ENCODE measurements at places on chromosomes 3 and 15. TPM values are rescaled to one million over a fixed set of nuclear protein-coding genes. Genes with fewer than 3 reads are reported as not detected.
A peak's percentile ranks its signal among the peaks of the same experiment; 100 is the strongest.

ZIC1 gene
- not detected for total RNA-seq

GHRL gene
- 1.3 TPM for total RNA-seq

IL5RA gene
- 1.5 TPM for total RNA-seq

ARHGEF26 gene
- total RNA-seq, result 0.32 TPM

- H3K27ac ChIP-seq, result no peak overlapping the region
- no peaks in the 10 kb centered on the region for H3K36me3 ChIP-seq
- H3K27me3 ChIP-seq, result peaks cover 16% of the 10 kb centered on the region
- H3K4me1 ChIP-seq, result peaks cover 7% of the 10 kb centered on the region
- no peak for DNase-seq
These were observed 4.4 kb upstream of the PLSCR2 start for GRCh38 chr3:146473726-146474125.

GRCh38 chr15:83582381-83582780 lies 71.5 kb upstream of the ADAMTSL3 start:
- H3K4me1 ChIP-seq, result no peaks in the 10 kb centered on the region
- no peak overlapping the region for H3K27ac ChIP-seq
- DNase-seq, result no peak
- H3K4me3 ChIP-seq, result no peak overlapping the region
- H3K36me3 ChIP-seq, result no peaks in the 10 kb centered on the region
- H3K27me3 ChIP-seq, result no peaks in the 10 kb centered on the region

DNA sequence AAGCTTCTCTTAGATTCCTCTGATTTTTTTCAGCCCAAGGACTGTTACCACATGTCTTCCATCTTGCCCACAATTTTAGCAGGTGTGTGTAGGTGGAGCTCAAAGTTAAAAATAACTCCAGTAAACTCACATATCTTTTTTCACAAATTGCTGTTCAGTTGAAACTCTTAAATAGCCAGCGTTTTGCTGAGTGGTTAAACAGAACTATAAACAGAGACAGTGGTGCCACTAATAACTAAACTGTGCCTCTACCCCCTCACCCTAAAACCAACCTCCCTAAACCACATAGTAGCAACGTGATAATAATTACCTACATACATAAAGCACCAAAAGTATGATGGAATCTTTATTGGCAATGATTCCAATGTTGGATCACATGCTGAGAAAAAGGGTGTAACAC lies 525.1 kb downstream of the PDCD6IP start:
- no peak for DNase-seq
- H3K27ac ChIP-seq, result no peak overlapping the region
- H3K4me3 ChIP-seq, result no peak overlapping the region
- no peaks in the 10 kb centered on the region for H3K36me3 ChIP-seq
- H3K4me1 ChIP-seq, result no peaks in the 10 kb centered on the region
- no peaks in the 10 kb centered on the region for H3K27me3 ChIP-seq

- peaks cover 2% of the 10 kb centered on the region for H3K36me3 ChIP-seq
- H3K4me1 ChIP-seq, result peaks cover 23% of the 10 kb centered on the region
- peak overlapping the region; percentile 91 for H3K27ac ChIP-seq
- H3K4me3 ChIP-seq, result peak overlapping the region; percentile 29
- DNase-seq, result no peak
These were observed 43.2 kb downstream of the ZMAT3 start for GRCh38 chr3:179028408-179028807.

GRCh38 chr15:41691471-41691870 lies 31.3 kb downstream of the MGA start:
- H3K27ac ChIP-seq, result peak overlapping the region; percentile 97
- DNase-seq, result no peak
- H3K27me3 ChIP-seq, result no peaks in the 10 kb centered on the region
- H3K4me1 ChIP-seq, result peaks cover 74% of the 10 kb centered on the region
- H3K4me3 ChIP-seq, result peak overlapping the region; percentile 88

DNA sequence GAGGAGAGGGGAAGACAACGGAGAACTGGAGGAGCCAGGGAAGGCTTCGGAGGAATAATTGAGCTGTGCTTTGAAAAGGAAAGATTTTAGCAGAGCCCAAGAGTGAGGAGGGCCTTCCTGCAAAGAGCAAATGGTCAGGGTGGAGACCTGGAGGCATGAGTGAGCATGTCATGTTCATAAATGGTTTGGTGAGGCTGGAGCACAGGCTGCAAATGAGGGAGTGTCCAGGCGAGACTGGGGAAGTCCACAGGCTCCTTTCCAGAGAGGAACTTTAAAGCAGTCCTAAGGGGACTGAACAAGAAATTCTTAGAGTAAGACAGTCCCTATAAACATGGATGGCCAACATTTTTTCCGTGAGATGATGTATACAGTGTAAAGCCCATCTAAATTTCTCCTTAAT lies 108.8 kb downstream of the THSD4 start:
- DNase-seq, result no peak
- H3K36me3 ChIP-seq, result no peaks in the 10 kb centered on the region
- peaks cover 9% of the 10 kb centered on the region for H3K27me3 ChIP-seq
- H3K4me1 ChIP-seq, result no peaks in the 10 kb centered on the region
- H3K4me3 ChIP-seq, result no peak overlapping the region
- H3K27ac ChIP-seq, result no peak overlapping the region

GRCh38 chr3:33372218-33373081 lies 67.8 kb downstream of the UBP1 start:
- no peaks in the 10 kb centered on the region for H3K36me3 ChIP-seq
- peaks cover 7% of the 10 kb centered on the region for H3K27me3 ChIP-seq
- no peak overlapping the region for H3K27ac ChIP-seq
- peak overlapping the region; percentile 32 for H3K4me3 ChIP-seq
- peak; percentile 42 for DNase-seq
- peaks cover 11% of the 10 kb centered on the region for H3K4me1 ChIP-seq

DNA sequence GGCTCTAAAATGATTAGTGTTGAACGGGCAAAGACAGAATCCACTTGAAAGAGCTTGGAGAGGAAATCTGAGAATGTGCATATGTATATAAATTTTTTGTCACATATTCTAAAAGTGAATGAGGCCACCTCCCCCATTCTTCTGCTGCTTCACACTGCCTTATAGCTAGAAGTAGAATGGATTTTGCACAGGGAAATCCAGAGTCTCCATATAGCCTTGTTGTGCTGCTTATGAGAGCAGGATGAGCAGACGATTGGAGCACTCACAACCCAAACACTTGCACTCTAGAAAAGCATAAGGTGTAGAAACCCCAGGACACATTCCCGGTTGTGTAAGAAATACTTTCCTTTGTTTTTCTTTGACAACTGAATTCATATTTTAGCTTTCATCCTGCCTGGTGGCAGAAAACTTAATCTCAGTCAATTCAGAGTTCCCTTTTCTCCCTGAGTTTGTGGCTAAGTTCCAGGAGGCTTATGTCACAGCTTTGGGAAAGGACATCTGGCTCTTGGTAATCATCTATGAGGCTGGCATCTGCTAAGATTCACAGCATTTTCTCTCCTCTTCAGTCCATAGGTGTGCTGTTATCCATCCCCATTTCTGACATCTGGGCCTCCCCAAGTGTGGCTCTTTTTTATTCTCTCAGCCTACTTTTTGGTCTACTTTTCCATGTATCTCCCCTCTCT lies 188.4 kb upstream of the PFN2 start:
- no peaks in the 10 kb centered on the region for H3K4me1 ChIP-seq
- DNase-seq, result no peak
- H3K36me3 ChIP-seq, result no peaks in the 10 kb centered on the region
- H3K4me3 ChIP-seq, result no peak overlapping the region
- H3K27me3 ChIP-seq, result peaks cover 6% of the 10 kb centered on the region

GRCh38 chr3:11220230-11220629 lies 52.0 kb upstream of the ATG7 start:
- H3K4me3 ChIP-seq, result no peak overlapping the region
- no peaks in the 10 kb centered on the region for H3K27me3 ChIP-seq
- DNase-seq, result no peak
- H3K27ac ChIP-seq, result no peak overlapping the region
- H3K4me1 ChIP-seq, result peaks cover 9% of the 10 kb centered on the region
- H3K36me3 ChIP-seq, result no peaks in the 10 kb centered on the region

DNA sequence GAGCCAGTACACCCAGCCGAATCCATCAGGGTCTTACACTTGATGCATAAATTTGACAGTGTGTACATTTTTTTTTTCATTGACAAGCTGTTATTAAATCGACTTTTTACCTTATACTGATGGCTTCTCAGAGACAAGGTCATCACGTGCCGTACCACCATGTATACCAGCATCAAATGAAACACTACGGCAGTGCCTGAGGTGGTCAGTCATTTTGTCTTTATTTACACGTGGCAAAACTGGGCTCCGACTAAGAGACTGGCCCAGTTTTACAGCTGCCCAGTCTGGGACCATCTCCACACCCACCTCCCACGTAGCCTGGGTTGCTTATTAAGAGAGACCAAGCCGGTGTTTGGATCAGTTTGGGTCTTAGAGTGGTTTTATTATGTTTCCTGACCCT lies 57.4 kb downstream of the TMEM266 start:
- H3K4me3 ChIP-seq, result no peak overlapping the region
- no peak for DNase-seq
- H3K36me3 ChIP-seq, result no peaks in the 10 kb centered on the region
- no peak overlapping the region for H3K27ac ChIP-seq

DNA sequence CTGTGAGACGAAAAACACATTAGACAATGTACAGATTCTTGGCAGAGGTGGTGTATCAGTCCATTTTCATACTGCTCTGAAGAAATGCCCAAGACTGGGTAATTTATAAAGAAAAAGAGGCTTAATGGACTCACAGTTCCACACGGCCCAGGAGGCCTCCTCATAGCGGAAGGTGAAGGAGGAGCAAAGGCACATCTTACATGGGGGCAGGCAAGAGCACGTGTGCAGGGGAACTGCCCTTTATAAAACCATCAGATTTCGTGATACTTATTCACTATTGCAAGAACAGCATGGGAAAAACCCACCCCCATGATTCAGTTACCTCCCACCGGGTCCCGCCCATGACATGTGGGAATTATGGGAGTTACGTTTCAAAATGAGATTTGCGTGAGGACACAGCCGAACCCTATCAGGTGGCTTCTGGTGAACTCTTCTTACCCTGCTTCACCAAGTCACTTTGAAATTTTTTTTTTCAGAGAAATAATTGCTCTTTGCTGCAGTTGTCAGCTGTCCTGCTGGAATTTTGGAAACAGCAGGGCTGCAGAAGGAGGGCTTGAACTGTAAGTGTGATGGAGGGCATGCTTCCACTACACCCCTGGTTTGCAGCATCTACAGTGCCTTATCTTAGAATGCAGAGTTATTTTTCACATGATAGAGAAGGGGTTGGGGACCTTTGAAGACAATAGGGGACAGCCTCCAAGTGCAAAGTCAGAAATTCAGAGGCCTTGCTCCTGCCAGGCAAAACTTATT lies 2.9 kb upstream of the IGF2BP2 start:
- H3K4me3 ChIP-seq, result no peak overlapping the region
- H3K4me1 ChIP-seq, result peaks cover 8% of the 10 kb centered on the region
- peaks cover 78% of the 10 kb centered on the region for H3K27me3 ChIP-seq
- no peak overlapping the region for H3K27ac ChIP-seq
- DNase-seq, result no peak
- peaks cover 6% of the 10 kb centered on the region for H3K36me3 ChIP-seq

DNA sequence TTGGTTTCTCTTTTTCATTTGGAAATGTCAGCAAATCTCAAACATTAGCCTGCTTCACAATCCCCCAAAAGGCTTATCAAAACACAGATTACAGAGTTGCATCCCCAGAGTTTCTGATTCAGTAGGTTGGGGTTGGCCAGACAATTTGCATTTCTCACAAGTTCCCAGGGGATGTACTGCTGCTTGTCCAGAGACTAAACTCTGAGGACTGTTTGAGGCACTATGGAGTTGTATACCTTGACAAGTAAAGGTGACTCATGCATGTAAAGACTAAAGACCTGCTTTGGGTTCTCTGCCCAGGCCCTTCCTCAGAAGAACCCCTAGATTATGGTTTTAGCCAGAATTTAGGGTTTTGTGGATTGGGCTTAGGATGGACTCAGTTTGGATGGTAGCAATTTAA lies 151.1 kb upstream of the ARHGEF26 start:
- DNase-seq, result no peak
- H3K4me3 ChIP-seq, result no peak overlapping the region
- H3K36me3 ChIP-seq, result no peaks in the 10 kb centered on the region
- no peak overlapping the region for H3K27ac ChIP-seq
- H3K4me1 ChIP-seq, result no peaks in the 10 kb centered on the region

GRCh38 chr3:121269389-121269788 lies 276.4 kb downstream of the POLQ start:
- H3K4me1 ChIP-seq, result no peaks in the 10 kb centered on the region
- H3K27me3 ChIP-seq, result no peaks in the 10 kb centered on the region
- no peak for DNase-seq
- no peak overlapping the region for H3K27ac ChIP-seq

GRCh38 chr3:108225221-108225620 lies 3.0 kb upstream of the IFT57 start:
- no peak overlapping the region for H3K4me3 ChIP-seq
- H3K27me3 ChIP-seq, result no peaks in the 10 kb centered on the region
- peaks cover 46% of the 10 kb centered on the region for H3K4me1 ChIP-seq
- no peak for DNase-seq
- peaks cover 3% of the 10 kb centered on the region for H3K36me3 ChIP-seq

DNA sequence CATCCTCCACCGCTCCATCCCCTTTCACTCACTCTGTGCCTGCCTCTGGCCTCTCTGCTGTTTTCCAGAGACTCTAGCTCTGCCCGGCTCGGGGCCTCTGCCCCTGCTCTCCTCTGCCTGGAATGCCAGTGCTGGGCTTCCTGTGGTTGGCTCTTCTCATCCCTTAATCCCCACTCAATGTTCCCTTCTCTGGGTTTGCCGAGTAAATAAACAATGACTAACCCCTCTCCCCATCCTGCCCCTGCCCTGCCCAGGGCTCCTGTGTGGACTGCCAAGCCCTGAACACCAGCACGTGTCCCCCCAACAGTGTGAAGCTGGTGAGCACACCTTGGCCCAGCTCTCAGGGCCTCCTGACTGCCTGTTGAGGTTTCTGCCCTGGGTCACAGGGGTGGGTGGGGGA lies 12.2 kb downstream of the STAB1 start:
- DNase-seq, result no peak
- H3K4me3 ChIP-seq, result no peak overlapping the region
- H3K27me3 ChIP-seq, result no peaks in the 10 kb centered on the region
- H3K27ac ChIP-seq, result no peak overlapping the region
- H3K36me3 ChIP-seq, result no peaks in the 10 kb centered on the region
- no peaks in the 10 kb centered on the region for H3K4me1 ChIP-seq

DNA sequence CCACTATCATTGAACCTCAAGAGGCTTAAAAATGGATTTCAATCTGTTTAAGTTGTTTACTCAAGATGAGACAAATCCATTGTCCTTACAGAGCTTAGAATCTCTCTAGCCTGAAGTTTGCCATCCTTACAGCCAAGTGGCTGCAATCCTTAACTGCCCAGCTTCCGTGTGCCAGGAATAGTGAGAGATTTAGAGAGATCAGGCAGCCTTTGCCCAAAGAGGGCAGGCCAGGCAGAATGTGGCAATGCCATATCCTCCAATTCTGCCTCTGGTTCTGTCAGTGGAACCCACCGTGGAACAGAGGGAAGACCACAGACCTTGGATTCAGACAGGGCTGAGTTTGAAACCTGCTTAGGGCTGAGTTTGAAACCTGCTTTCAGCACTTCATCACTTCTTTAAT lies 374.3 kb downstream of the VPS13C start:
- no peaks in the 10 kb centered on the region for H3K36me3 ChIP-seq
- H3K4me1 ChIP-seq, result no peaks in the 10 kb centered on the region
- peaks cover 23% of the 10 kb centered on the region for H3K27me3 ChIP-seq
- H3K4me3 ChIP-seq, result no peak overlapping the region
